ENCODE measurements at places on chromosomes 3 and 15. TPM values are rescaled to one million over a fixed set of nuclear protein-coding genes. Genes with fewer than 3 reads are reported as not detected.

- no peaks in the 10 kb centered on the region for H3K4me1 ChIP-seq
- no peak for DNase-seq
- H3K27ac ChIP-seq = peak overlapping the region; percentile 31
- H3K4me3 ChIP-seq = no peak overlapping the region
Observed at GRCh38 chr3:130711565-130712324, 34.9 kb downstream of the PIK3R4 start.

DNA sequence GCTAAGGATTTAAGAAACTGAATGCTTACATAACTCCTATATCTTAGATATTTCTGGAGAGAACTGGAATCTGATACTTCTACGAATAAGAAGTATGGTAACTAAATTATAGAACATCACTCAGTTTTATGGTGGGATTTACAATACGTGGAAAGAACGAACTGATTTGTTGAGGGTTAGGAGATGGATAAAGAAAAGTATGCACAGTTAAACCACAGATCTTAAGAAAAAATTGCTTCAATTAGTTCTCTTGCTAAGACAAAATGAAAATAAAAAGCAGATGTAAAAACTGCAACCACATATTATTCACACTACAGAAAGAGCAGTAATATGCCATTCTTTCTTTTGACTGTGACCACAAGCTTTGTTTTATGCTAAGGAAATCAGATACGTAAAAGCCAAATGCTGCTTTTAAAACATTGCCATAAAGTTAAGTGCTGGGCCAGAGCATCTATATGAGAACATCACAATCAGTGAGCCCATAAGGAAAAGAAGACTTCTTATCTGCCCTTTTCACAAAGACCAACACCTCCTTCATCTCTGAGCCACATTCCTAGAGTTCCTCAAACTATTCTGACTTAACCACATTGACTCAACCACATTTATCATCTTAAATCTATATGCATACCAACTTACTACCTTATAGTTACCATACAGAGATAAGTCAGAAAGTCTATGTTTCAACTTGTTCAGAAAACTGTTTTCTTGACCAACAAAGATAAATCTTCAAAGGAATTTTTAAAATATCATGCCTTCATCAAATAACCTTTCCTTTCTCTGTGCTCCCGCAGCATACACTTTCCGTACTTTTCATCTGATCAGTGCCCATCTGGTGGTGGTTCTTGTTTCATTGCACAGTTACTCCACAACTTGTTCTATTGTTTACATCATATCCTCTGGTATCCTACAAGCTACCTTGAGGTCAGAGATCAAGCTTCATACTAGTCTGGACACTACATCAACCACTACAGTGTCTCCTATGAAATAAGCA, 61.7 kb downstream of the FSIP1 start:
- no peak for DNase-seq
- H3K27me3 ChIP-seq = no peaks in the 10 kb centered on the region
- no peaks in the 10 kb centered on the region for H3K4me1 ChIP-seq
- H3K4me3 ChIP-seq = no peak overlapping the region

- peaks cover 4% of the 10 kb centered on the region for H3K36me3 ChIP-seq
- H3K4me1 ChIP-seq = no peaks in the 10 kb centered on the region
- no peak overlapping the region for H3K27ac ChIP-seq
- H3K27me3 ChIP-seq = no peaks in the 10 kb centered on the region
- no peak for DNase-seq
Observed at GRCh38 chr3:67745296-67745695, 90.9 kb upstream of the SUCLG2 start.

GRCh38 chr3:162052636-162053035, 556.0 kb downstream of the OTOL1 start:
- H3K27ac ChIP-seq = no peak overlapping the region
- H3K4me3 ChIP-seq = no peak overlapping the region
- no peak for DNase-seq
- H3K36me3 ChIP-seq = no peaks in the 10 kb centered on the region
- no peaks in the 10 kb centered on the region for H3K27me3 ChIP-seq
- no peaks in the 10 kb centered on the region for H3K4me1 ChIP-seq

Gene VGLL3
- total RNA-seq = 138 TPM

GRCh38 chr3:36751326-36751725, 13.0 kb downstream of the DCLK3 start:
- H3K27me3 ChIP-seq = no peaks in the 10 kb centered on the region
- no peaks in the 10 kb centered on the region for H3K4me1 ChIP-seq
- H3K36me3 ChIP-seq = no peaks in the 10 kb centered on the region
- no peak overlapping the region for H3K4me3 ChIP-seq
- H3K27ac ChIP-seq = no peak overlapping the region

DNA sequence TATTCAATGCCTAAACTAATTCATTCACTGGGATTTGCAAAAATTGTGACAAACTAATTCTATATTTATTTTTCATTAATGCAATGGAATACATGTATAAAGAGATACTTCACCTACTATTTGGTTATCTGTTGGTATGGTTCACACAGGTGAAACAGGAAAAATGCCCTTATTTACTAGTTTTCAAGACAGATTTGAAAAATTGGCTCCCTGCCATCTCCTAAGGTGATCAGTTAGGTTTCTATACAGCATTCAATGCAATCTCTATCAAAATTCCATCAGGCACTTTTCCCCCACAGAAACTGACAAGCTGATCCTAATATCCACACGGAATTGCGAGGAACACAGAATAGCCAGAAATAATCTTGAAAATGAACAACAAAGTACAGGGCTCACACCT, 101.1 kb downstream of the DLG1 start:
- no peak for DNase-seq
- H3K27ac ChIP-seq = no peak overlapping the region
- no peaks in the 10 kb centered on the region for H3K4me1 ChIP-seq
- no peaks in the 10 kb centered on the region for H3K36me3 ChIP-seq
- H3K4me3 ChIP-seq = no peak overlapping the region
- no peaks in the 10 kb centered on the region for H3K27me3 ChIP-seq

GRCh38 chr3:7396534-7396933, 535.6 kb downstream of the GRM7 start:
- no peaks in the 10 kb centered on the region for H3K27me3 ChIP-seq
- H3K36me3 ChIP-seq = no peaks in the 10 kb centered on the region
- H3K4me3 ChIP-seq = no peak overlapping the region
- DNase-seq = no peak

Measured in ascending aorta (tissue), 2 donors.